ENCODE measurements at places on chromosomes 11 and 22. TPM values are rescaled to one million over a fixed set of nuclear protein-coding genes. Genes with fewer than 3 reads are reported as not detected.

The SEPTIN5 gene
- 25.8 TPM for total RNA-seq

The ZBTB16 gene
- total RNA-seq, result not detected

The MLC1 gene
- under 0.01 TPM for total RNA-seq

The NPAS4 gene
- total RNA-seq, result not detected

The BUD13 gene
- 12.7 TPM for total RNA-seq

The TRIM49 gene
- total RNA-seq, result not detected

The APLNR gene
- total RNA-seq, result not detected

The LRRC56 gene
- 1.3 TPM for total RNA-seq

The SAA1 gene
- not detected for total RNA-seq

The MMP27 gene
- 0.17 TPM for total RNA-seq
